ENCODE measurements at places on chromosomes 1 and 21.

DNA sequence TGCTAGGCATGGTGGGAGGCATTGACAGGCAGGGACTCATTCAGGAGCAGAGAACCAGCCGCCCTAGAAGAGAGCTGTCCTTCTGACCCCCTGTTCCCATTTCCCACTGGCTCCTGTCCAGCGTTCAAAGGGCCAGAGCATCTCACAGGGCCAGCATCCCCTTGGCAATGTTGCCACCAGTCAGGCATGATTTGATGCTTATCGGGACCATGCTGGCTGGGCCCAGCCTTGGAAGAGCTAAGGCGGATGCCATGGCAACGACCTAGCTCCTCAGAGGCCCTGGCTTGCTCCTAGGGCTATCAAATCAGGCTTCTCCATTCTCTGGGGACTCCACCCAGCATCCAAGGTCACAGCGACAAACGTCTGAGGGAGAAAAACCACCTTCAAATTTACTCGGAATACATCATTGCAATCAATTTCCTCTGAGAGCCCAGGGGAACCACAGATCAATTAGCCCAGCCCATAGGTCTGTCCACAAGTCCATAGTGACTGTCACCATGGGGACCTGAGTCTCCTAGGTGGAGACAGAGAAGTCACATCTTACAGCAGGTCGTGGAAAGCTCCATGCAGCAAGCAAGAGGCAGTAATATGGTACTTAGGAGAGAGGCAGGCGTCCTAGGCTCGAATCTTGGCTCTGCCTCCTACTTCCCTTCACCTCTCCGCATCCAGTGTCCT lies 14.1 kb upstream of the VWA5B1 start:
- no peak for DNase-seq

DNA sequence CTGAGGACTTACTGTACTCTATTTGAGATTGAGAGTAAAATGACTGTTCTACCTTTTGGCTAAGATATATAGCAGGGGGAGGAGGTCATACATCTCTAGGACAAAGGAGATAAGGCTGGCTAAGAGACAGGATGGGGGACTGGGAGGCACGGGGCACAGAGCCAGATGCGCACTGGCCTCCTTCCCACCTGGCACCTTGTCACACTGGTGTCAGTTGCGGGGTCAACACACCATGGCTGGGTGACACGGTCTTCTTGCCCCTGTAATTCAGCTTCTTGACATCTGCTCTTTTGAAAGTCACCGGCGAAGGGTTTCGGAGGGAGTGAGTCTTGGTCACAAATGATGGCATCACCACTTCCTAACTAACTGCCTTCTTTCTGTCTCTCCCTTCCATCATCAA lies 177.3 kb downstream of the ZSCAN20 start:
- DNase-seq = no peak

- no peak for DNase-seq
Observed at GRCh38 chr1:42886046-42886739, 39.8 kb downstream of the ZNF691 start.

DNA sequence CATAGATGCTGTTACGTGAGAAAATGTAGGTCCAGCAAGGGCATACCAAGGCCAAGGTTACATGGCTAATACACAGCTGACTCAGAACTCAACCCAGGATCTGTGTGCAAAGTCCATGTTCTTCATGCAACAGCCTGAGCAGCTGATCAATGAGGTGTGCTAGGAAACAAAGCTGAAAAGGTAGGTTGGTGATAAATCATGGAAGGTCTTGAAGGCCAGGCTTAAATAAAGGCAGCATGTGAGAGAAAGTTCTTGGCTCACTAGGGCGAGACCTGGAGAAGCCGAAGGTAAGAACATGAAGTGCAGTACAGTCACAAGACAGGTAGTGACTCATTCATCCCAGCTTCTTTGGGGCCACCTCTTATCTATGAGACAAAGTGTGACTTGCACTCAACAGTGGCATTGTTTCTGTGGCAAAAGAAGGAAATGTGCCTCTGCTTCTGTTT lies 33.4 kb downstream of the TLR5 start:
- no peak for DNase-seq

GRCh38 chr1:15523104-15524020 lies 653 bp downstream of the CASP9 start:
- no peak for DNase-seq
